ENCODE measurements at places on chromosomes 12 and 14.

GRCh38 chr12:69508621-69509020 lies 38.4 kb downstream of the FRS2 start:
- no peak for DNase-seq

DNA sequence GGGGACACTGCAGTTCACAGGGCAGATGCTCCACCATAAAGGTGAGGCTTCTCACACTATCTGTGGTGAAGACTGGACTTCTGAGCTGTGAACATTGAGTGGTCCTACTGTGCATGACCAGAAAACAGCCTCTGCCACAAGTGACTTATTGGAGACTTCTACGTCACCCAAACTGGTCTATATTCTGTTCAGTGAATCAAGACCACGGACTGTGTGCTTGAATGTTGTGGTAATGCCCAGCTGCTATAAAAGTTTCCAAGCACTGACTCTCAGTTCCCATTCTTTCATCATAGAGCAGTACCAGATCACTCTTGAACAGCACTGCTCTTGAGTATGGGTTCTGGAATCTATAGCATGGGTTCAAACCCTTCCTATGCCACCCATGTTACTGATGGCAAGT lies 4.8 kb upstream of the PLEK2 start:
- no peak for DNase-seq

- no peak for DNase-seq
These were observed 1.9 kb upstream of the BCL11B start for GRCh38 chr14:99273766-99274345.

DNA sequence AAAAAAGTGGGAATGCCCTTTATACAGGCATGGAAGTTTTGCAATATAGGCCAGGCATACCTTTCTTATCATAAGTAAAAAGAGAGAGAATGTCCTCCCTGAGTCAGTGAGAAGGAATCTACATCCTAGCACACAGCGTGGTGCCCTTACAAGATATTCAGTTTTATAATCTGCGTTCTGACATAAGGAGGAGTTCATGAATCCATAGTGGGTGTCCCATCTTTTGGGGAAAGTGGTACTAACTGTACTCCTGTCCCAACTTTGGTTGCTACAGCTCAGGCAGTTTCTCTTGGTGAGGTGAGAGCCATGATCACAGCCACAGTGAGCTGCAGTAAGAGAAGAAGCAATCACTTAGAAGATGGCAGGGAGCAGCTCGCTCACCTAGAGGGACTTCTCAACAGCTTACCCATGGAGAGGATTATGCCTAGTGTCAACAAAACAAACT lies 332.9 kb downstream of the BCAT1 start:
- no peak for DNase-seq

DNA sequence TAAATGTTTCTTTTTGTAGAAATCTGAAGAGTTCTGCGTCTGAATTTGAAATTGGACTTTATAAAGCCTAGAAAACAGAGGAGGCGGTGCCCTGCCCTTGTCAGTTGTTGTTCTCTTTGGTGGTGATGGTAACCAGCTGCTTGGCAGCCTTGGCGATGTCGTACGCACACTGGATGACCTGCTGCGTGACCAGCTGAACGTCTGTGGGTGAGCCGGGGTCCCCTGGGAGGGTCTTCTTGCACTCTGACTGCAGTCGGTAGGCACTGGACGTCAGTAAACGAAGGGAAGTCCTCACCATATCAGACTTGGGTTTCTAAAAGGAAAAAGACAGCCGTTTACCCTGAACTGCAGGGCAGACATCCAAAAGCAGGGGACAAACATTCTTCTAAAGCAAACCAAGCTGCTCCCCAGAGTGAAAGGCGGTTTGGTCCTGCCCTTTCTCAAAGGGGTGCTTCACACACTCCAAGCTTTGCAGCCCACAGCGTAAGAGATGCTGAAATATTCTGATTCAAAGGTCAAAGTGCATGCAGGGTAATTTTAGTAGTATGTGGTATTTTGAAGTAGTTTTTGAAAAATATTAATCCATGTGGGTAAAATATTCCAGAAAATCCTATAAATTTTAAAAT lies 32.9 kb downstream of the TCHP start:
- DNase-seq = no peak

DNA sequence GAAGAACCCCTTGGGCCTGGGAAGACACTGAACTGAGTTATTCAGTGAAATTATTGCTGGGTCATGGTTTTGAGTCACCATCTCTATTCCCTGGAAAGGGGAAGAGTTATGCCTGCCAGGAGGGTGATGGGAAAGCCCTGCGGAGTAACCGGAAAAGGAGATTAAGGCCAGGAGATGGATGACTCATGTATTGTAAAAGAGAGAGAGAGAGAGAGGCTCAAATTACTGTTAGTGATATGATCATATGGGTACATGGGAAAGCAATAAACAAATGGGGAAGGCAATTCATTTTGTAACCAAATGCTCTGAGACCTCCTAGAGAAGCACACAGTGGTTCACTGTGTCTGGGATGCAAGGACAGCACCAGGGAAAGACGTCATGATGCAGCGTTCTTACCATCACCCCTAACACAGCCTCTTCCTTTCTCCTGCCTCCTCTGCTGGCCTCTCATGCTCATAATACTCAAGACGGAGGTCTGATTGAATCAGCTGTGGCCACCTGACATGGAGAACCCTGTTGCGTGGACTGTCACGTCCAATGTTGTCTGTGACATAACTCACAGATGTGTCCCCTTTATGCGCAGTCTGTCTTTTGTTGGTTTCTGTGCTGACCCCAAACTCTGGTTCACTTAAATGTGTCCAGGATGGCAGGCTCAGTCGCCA lies 243.7 kb downstream of the TMEM132D start:
- peak; percentile 52 for DNase-seq

DNA sequence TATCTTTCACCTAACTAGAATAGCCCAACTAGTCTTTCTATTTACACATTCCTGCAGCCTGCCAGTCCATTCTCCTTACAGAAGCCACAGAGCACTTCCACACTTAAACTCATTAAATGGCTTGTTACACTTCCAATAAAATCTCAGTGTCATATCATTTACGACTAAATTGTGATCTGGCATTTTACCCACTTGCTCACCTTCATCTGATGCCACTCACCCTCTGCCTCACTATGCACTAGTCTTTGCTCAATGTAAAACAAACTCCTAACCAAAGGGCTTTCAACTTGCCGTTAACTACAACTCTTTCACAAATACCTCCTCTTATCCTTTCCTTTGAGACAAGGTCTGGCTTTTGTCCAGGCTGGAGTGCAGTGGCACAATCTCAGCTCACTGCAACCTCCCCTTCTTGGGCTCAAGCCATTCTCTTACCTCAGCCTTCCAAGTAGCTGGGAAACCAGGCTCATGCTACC lies 24.1 kb downstream of the YAF2 start:
- DNase-seq = no peak

DNA sequence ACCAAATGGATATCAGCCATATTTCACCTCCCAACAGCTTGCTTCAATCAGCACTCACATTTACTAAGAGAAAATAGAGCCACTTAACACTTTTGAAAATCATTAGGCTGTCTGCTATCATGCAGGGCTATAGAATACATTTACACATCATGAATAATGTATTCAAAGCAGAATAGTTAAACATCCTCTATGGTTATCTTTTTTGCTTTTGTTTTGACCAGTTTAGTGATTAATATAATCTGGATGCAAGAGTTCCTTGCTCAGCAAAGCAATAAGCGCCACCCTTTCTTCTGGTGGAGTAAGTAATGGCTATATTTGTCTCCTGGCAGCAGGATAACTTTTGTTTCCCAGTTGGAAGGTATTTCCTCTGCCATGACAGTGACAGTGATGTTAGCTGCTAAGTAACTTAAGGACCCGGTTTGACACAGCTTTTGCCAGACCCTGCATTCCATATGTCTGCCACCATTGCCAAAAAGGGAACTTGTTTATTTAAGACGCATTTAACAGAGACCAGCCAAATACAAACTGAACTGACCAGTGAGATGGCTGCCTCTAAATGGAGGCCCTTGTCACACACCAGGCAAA lies 70.3 kb upstream of the NR2C1 start:
- DNase-seq = no peak

DNA sequence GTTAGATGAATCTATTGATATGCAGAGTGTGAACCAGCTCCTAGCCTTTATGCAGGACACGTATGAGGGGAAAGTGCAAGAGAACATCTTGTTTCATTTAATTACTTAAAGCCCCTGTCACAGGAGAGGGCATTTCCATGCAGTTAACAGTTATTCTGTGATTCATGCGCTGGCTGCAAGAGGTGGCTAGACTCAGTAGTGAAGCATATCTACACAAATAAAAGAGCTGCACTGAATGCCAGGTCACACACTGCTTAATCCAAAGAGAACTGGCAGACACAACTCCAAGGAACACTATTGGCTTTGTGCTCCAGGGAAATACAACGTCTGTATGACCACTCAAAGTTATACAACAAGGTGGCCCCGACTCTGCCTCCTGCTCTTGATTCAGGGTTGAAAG lies 394.1 kb downstream of the C12orf75 start:
- DNase-seq = no peak

DNA sequence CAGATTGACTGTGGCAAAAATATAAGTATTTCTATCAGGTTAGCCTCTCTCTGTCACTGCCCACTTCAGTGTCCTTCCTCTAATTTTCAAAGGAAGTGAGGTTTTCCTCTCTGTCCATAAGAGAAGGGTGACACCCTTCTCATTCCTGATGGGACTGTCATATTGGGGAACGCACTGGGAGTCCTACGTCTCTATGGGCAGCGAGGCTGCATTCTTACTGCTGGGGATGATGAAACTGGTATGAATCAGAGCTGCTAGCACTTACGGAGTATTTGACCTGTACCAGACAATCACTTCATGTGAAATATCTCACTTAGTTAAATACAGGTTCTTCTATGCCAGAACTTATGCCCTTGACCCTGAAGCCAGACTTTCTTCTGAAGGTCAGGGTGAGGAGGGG lies 436.3 kb downstream of the DPF3 start:
- DNase-seq = peak; percentile 78

DNA sequence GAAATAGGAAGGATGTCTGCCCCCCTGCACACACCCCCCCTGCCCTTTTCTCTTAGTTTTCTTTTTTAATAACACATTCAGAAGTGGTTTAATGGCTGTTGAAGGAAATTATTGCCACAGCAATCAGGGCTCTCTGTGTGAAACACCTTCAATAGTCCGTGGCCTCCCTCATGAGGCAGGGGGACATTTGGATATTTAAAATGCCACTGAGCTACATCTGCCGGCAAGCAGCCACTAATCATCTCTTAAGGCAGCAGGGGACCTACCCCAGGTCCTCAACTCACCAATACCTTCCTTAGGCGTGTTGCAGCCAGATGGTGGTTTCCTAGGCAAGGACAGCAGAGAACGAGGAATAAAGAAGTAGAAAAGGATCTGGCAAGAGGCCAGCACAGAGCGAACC lies 283.2 kb downstream of the TTC8 start:
- DNase-seq = no peak

GRCh38 chr14:38042322-38042721 lies 165.4 kb upstream of the SSTR1 start:
- DNase-seq = peak; percentile 70

DNA sequence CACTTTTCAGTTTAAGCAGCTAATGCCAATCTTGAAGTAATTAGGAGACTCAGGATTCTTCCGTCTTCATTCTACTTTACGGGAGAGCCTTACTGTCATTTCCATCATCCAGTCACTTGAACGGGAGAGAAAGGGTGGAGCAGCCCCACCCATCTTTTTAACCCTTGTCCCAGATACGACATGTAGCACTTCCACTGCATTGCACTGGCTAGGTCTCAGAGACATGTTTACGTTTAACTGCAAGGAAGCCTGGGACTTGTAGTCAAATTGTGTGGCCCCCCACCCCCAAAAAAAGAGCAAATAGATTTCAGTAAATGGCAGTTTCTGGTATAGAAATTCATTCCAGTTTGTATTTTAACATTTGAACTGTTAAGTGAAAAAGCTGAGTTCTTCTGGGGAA lies 46.1 kb upstream of the SYT1 start:
- no peak for DNase-seq

DNA sequence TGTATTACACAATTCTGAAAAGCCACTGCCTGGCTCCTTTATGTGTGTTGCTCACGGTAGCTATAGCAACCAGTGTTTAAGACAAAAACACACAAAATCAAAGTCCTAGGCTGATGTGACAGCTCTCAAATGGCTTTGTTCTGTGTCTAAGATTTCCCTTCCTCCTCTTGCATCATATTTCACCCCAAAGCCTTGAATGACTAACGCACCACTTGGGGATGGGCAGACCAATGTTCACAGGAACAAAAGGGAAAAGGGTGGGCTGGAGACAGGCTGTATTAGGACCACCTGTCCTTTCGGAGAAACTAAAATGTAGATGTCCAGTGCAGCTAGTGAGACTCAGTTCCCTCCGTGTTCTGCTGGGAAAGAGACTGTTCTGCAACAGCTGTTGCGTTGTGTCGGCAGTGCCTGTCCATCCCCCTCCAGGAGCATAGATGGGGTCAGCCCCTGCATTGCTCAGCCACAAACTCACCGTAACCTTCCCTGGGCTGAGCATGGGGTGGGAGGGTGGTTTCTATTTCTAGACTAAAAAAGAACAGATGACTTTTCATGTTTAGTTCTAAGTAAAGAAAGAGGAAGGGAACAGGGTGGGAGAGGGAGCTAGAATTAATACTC lies 26.8 kb upstream of the DAAM1 start:
- DNase-seq = peak; percentile 46

- DNase-seq = no peak
These were observed 51.4 kb upstream of the GPR132 start for GRCh38 chr14:105116451-105117256.

- no peak for DNase-seq
These were observed 228.3 kb downstream of the RAD51B start for GRCh38 chr14:68047906-68048305.

DNA sequence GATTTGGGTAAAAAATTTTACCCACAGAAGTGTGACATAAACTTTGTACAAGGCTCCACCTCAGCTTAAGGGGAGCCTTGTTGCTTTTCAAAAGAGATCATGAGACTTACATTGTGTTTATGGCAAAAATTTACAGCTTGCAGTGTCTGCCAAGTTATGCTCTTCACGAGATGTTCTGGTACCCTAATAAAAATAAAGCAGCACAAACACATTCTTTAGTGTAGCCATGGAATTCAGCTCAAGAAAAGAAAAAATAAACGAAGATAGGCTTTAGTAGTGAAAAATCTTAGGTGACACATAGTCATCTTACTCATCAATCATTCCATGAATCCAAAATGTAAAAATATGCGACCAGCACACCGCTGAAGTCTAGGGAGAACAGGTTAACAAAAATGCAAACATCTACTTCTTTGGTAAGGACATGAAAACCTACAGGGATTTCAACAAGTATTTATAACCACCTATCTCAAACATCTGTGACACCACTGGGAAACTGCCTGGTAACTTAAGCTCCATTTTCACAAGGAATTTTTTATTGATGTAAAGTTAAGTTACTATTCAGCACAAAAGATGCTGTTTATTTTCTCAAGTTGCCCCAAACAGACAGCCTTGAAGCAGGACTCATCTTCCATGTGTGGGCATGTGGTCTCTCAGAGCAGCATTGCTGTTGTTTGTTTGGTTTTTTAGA lies 32.9 kb downstream of the DMAC2L start:
- no peak for DNase-seq

GRCh38 chr12:113804961-113805600 lies 161.0 kb downstream of the RBM19 start:
- no peak for DNase-seq

- no peak for DNase-seq
These were observed 53.2 kb downstream of the TESC start for GRCh38 chr12:117046011-117046369.

- DNase-seq = no peak
These were observed 1.7 kb upstream of the SPATS2 start for GRCh38 chr12:49365542-49365941.
